ENCODE measurements at places on chromosomes 1 and 21.

DNA sequence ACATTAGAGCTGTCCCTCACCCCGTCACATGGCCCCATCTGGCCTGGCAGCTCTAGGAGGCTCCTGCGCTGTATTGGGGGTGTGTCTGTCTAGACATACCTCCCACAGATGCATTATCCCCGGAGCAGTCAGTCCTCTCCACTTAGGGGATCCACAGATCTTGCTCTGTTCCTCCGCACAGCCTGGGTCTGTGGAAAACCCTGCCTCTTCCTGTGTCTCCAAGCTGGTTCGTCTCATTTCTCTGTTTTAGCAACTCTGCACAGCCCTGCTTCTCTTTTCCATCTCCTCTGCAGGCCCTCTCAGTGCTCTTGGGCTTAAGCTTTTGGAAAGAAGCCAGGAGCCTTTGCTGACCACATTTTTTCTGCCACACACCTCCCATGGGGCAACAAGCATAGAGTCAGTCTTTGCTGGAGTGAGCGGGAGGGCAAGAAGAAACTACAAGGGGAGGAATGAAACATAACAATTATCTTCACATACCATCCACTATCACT lies 241.5 kb downstream of the FOXD2 start:
- peak; percentile 31 for DNase-seq

- peak; percentile 12 for DNase-seq
Measured at GRCh38 chr1:175976865-175977642, 230.0 kb downstream of the COP1 start.

DNA sequence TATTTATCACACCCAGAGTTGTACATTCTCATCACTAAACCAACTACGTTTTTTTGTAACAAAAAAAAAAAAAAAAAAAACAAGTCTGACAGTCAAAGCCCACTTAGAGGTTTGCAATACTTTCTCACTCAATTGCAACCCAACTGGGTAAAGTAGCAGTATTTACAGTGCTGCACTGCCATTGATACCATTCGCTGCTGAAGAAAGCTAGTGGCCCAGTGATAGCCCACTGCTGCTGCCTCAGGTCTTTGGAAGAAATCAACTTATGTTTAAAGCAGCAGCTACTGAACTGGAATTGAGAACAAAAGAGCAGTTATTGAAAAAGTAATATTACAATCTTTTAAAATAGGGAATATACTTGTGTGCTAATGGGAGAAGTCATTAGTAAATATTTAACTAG lies 2.7 kb downstream of the HNRNPU start:
- no peak for DNase-seq

GRCh38 chr1:94542088-94542870 lies 720 bp upstream of the F3 start:
- DNase-seq = peak; percentile 75

- peak; percentile 82 for DNase-seq
Measured at GRCh38 chr1:36285443-36286101, 20.6 kb upstream of the SH3D21 start.

DNA sequence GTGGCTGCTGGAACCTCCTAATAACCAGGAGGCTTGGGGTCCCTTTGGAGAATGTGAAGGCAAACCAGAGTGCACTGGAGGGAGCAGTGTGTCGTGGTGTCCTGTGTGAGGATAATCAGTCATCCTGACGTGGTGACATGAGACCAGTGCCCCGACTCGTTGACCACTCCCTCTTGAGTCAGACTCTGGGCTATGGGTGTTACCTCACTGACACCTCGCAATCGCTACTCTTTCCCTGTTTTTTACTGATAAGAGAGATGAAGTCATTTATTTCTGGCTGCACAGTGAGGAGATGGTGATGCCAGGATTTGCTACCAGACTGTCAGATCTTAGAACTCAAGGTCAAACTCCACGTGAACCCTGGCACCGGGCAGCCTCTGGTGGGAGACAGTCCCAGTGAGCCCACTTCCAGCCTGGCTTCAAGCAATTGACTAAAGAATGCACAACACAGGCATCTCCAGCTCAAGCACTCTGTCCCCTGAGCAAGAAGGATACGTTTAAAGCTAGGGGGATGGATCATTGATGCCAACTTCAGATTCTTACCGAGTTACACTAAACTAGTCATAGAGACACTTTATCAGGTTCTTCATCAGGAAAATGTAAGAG lies 30.3 kb downstream of the UBASH3A start:
- DNase-seq = no peak

All from fibroblast of skin of right biceps (primary cell).